ENCODE measurements at places on chromosomes 4 and X. TPM values are rescaled to one million over a fixed set of nuclear protein-coding genes. Genes with fewer than 3 reads are reported as not detected.
A peak's percentile ranks its signal among the peaks of the same experiment; 100 is the strongest.

The PWWP3B gene
- total RNA-seq: not detected

DNA sequence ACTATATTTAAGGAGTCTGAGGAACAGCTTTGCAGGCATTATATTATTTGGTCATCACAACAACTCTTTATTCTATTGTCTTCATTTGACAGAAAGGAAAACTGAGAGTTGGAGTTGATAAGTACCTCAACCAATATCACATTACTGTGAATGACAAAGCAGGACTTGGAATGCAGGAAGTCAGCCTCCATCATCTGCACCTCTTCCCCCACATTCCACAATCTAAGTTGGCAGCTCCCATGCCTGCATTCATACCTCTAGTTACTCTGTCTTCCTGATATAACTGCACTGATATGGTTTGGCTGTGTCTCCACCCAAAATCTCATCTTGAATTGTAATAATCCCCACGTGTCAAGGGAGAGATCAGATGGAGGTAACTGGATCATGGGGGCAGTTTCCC is 356.7 kb downstream of the GALNTL6 start:
- no peak for DNase-seq

The CDS1 gene
- total RNA-seq: 0.68 TPM

- DNase-seq: no peak
These were observed 166.7 kb upstream of the RPS6KA3 start for GRCh38 chrX:20433388-20433775.

GRCh38 chr4:2254665-2255500 is 7.0 kb downstream of the MXD4 start:
- peak; percentile 44 for DNase-seq

GRCh38 chrX:96538104-96538725 is 146.4 kb upstream of the DIAPH2 start:
- DNase-seq: no peak

- DNase-seq: no peak
These were observed 44.9 kb downstream of the PPARGC1A start for GRCh38 chr4:23844961-23845360.

- no peak for DNase-seq
These were observed 16.1 kb upstream of the PDGFRA start for GRCh38 chr4:54213001-54213400.

The SLC6A8 gene
- 2.9 TPM for total RNA-seq

DNA sequence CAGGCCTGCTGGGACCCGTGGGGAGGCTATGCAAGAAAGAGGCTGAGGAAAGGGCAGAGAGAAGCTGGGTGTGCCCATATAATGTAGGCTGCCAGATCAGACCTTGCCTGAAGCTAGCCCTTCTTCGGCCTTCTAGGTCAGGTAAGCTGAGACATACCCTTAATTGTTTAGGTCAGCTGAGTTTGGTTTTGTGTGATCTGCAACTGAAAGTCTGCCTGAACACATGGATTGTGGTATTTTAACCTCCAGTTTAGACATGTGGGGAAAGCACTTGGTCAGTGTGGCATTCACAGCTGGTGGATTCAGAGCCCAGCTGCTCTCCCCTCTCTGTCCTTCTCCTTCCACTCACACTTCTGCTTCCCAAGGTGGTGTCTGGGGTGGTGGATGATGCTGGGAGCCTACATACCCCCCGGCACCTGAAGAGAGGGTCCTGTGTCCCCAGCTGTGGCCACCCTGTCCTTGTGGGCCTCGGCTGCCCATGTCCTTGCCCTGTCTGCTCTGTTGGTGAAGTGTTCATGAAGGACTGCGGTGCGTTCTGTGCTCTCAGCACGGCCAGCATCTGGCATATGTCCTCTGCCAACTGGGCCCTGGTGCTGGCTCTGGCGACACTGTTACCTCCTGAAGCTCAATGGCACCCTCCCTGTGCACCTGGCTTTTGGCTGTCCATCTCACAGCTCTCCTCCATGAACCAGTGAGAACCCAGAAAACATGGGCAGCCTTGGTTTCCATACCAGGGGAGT is 82.1 kb downstream of the NAT8L start:
- DNase-seq: no peak

DNA sequence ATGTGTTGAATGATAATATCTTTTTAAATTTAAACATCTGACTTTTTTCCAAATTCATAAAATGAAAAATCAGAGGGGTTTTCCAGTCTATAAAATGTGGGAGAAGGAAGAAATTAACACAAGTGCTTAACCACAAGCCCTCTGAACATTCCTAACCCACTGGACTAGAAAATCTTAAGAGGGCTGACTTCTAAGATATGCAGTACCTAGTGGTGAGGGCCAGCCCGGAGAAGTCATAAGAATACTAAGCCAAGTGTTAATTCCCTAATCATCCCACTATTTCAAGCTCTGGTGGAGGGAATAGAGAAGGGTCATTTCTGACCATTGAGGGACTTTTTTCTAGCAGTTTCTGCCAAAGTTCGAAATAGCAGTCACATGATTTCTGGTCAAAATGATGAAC is 86.9 kb upstream of the NEIL3 start:
- no peak for DNase-seq

The NONO gene
- 500 TPM for total RNA-seq

- DNase-seq: no peak
These were observed 249.3 kb upstream of the PRKX start for GRCh38 chrX:3962511-3963311.

All from CD8-positive, alpha-beta T cell (primary cell).